ENCODE measurements at places on chromosomes 7 and 10.

- DNase-seq: no peak
Observed at GRCh38 chr7:153588586-153588985, 463.6 kb upstream of the DPP6 start.

DNA sequence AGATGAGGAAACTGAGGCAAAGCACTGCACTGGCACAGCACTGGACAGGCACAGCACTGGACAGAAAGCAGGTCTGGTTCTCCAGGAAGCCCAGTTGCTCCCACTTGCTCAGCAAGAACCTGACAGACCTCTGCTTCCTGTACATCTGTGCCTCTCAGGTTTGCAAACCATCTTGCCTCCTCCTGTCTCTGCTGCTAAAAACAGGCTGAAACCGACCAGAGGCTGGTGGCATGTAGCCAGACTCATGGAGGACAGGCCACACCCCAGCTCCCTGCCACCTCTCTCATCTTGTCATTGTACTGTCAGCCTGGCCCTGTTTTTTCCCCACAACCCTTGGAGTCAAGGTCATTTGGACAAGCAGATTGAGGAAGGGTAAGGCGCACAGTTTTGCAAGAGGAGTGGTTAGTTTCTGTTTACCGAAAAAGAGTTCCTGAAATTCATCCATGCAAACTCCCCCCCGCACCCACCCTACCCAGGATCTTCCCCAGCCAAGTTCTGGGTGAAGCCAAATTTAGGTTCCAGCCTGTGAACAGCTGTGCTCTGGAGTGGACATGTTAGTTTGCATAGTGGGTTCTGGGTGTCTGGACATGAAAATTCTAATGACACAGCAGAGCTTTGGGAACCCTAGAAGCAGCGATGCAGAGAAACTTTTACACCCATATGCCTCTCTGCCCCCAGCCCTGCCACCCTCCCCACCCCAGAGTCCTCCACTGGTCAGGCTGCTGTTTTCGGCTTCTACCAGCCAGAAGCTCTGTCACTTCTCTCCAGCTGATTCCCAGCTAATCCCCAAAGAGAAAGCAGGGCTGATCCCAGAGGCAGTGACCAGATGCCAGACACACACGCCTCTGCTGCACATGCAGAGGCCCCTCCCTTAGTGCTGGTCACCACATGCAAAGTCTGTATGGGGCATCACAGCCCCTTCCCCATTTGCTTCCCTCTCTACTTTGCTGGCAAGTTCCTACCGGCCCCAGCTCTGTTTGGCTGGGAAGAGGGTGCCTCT lies 8.5 kb upstream of the C10orf105 start:
- DNase-seq: peak; percentile 40

DNA sequence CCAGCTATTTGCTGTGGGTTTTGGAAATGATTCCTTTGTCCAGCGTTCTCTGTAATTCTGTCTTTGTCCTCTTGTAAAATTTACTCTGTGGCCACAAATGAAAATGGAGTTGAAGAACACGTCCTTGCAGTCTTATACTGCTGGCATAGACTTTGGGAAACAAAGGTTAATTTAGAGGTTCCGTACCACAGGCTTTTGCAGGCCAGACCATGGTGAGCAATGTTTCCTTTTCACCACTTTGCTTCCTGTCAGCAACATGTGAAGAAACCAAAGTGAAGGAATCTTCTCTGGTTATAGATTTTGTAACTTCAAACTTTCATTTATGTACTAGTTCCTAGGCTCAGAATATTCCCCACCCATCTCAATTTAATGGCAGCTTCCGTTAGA lies 488.5 kb downstream of the MDFIC start:
- no peak for DNase-seq

DNA sequence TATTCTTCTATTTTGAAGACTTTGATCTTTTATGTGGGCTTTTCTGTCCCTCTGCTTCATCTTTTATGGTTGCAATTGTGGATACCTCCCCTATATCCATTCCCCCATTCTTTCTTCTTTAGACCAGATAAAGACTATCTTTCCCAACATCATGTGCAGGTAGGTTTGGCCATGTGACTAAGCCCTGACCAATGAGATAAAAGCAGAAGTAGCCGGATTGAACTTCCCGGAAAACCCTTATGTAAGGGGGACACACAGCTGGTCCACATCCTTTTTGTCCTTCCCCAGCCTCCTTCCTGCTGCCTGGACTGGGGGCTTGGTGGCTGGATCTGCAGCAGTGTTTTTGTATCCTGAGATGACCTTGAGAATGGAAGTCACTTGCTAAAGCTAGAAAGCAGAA lies 33.5 kb upstream of the EXOC6 start:
- DNase-seq: no peak

DNA sequence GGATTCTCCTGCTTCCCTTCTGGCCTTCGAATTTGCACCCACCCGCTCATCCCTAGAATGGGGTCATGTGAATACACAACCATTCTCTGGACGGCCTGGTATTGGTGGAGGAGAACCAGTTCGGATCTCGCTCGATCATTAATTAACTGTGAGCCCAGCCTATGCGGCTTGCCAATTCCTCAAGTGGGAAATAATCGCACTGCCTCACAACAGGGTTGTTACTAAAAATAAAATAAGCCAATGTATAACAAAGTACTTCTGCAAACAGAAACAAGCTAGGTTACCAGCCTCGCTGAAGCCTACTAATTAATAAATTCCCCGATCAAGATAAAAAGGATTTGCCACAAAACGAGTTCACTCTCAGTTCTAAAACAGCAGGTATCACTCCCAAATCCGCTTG lies 16.2 kb downstream of the CTBP2 start:
- DNase-seq: no peak

- no peak for DNase-seq
Observed at GRCh38 chr10:112195224-112195623, 11.7 kb upstream of the GPAM start.

DNA sequence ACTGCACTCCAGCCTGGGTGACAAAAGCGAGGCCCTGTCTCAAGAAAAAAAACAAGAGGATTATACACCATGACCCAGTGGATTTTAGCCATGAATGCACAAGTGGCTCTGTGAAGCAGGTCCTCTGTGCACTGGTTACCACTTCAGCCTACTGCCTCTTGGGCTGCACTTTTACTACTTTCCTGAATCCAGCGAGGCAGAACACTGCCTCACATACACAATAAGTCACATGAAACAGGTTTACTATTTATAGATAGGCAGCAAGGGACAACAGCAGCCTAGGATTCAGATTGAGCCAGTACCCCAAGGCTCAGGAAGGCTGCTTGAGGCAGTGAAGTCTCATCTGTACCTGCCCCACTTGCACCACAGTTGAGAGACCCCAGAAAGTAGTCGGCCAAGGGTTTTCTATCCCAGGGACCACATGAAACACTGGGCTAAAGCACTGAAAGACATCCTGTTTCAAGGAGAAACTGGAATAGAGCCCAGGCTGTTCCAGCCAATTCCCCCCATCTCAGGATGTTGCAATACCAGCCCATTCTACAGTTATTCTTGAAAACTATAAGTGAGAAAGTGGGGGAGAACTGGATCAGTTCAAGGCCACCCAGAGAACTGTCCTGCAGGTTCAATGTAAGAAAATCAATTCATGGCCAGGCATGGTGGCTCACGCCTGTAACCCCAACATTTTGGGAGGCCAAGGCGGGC lies 10.3 kb upstream of the OGDH start:
- no peak for DNase-seq

DNA sequence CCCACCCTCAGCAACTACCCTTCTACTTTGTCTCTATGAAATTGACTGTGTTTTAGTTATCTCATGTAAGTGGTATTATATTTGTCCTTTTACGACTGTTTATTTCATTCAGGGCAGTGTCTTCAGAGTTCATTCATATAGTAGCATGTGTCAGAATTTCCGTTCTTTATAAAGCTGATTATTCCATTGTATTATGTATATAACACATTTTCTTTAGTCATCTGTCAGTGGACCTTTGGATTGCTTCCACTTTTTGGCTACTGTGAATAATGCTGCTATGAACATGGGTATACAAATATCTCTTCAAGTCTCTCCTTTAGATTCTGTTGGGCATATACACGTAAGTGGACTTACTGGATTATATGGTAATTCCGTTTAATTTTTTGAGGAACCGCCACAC lies 14.5 kb downstream of the SLF2 start:
- no peak for DNase-seq

- no peak for DNase-seq
Observed at GRCh38 chr10:97048649-97049427, 136.9 kb downstream of the SLIT1 start.

- DNase-seq: no peak
Observed at GRCh38 chr10:133062085-133062484, 25.6 kb upstream of the ADGRA1 start.

DNA sequence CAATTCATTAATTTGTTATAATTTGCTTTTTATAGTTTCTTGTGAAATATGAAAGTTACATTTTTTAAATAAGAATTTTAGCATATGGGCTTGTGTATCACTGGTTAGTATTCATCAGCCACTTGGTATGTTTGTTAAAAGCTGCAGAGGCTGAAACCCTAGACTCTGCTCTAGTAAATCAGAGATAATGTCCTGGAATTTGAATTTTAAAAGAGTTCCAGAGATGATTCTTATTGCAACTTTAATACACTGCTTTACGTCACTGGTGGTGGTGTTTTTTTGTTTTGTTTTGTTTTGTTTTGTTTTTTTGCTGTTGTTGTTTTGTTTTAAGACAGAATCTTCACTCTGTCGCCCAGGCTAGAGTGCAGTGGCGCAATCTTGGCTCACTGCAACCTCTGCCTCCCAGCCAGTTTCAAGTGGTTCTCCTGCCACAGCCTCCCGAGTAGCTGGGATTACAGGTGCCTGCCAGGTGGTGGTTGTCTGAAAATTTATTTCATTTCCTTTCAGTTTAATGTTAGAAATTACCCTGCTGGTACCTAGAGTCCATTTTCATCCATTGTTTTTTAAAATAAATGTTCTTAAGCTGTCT lies 43.8 kb downstream of the PTPN12 start:
- DNase-seq: no peak

GRCh38 chr10:7339510-7339909 lies 71.3 kb downstream of the SFMBT2 start:
- no peak for DNase-seq

DNA sequence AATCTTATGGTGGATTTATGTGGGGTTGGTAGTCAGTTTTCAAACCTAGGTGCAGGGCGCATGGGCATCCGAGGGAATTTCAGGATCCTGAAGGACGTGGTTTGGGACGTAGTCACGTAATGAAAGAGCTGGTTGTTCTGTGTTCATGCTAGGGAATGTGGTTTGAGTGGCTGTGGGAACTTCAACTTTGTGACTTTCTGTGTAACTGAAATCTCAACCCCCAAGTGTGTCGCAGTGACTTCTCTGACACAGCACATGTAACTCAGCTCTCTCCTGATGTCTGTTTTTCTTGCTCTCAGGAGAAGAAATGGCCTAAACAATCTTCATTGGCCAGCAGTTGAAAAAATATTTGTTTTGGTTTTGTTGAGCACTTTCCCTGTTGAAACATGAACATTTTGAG lies 199.0 kb downstream of the PTEN start:
- no peak for DNase-seq

- no peak for DNase-seq
Observed at GRCh38 chr10:61024151-61024855, 80.3 kb upstream of the RHOBTB1 start.

- no peak for DNase-seq
Observed at GRCh38 chr7:101747053-101747878, 70.2 kb upstream of the CUX1 start.

GRCh38 chr7:156456503-156457115 lies 184.0 kb upstream of the RNF32 start:
- DNase-seq: no peak

GRCh38 chr7:101126651-101127459 lies at the start of gene SERPINE1:
Gene SERPINE1 (plus strand): TSS chr7:101127104. CDS start chr7:101128394, 1,290 bp downstream.
- DNase-seq: peak; percentile 26

DNA sequence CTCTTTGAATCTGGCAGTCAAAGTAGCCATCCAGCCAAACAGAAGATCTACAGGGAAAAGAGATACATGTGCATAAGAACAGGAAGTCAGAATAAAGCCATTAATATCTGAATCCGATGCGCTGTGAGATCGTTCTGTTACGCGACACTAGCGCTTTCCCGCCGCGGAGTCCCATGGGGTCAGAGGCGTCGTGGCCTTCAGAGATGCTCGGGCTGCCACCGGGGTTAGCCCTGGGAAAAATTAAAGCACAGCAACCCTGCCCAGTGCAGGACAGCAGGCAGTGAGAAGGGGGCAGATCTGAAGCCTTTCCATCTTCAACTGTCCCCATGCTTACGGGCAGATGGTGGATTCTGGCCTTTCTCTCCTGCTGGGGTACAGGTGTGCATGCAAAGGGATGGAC lies 225.6 kb upstream of the MGMT start:
- no peak for DNase-seq

DNA sequence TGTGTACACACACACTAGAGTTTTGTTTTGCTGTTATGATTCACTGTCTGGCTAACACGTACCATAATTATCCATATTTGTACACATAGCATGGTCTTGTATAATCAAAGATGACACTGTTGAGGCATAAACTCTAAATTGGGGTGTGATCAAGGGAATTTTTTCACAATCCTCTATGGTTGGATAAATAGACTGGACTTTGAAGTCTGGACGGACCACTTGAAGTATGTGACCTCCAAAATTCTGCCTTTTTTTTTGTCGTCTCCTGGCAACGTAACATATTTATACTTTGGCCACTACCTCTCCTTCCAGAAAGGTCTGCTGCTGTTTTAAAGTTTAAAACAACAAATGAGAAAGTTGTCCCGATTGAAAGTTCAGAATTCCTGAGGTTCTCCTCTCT lies 193.4 kb downstream of the CACNB2 start:
- DNase-seq: no peak

DNA sequence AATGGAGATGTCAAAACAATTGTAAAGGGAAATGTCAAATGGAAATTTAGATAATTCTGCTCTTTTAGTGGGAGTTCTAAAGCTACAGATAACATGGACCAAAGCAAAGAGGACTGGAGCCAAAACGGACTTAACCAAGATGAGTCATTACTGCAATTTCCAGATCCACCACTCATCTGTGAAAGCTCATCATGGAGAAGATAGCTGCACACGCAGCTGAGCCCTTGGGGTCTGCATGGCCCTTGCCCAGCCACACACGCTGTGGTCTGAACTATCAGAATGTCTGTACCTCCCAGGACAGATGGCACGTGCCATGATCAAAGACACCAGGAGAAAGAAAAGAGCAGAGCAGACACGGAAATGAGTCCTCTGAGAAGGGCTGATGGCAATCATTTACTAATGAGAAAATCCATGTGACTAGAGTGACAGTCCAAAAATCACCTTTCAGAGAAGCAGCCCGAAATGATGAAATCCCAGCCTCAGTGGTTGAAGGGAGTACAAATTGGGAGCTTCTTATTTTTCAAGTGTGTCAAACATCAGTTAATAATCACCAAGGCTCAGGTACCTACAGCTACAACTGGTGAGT lies 177.9 kb upstream of the MGMT start:
- no peak for DNase-seq

DNA sequence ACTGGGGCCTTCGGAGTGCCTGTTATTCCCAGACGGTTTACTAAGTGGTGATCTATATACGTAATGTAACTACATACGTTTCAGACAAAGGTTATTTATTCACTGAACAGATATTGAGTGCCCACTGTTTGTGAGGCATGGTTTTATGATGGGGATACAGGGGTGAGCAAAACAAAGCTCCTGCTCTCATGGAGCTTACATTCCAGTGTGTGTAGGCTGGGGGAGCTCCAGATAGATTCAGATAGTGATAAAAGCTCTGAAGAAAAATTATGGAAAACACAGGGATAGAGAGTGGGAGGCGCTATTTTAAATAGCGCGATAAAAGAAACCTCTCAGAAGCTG lies 466 bp upstream of the DNAJB12 start:
- DNase-seq: no peak

- no peak for DNase-seq
Observed at GRCh38 chr10:122368502-122369254, 5.8 kb upstream of the PLEKHA1 start.

- no peak for DNase-seq
Observed at GRCh38 chr10:110169586-110169985, 37.8 kb upstream of the MXI1 start.

GRCh38 chr7:77665161-77665560 lies 31.1 kb upstream of the RSBN1L start:
- DNase-seq: no peak

All from stimulated activated CD4-positive, alpha-beta T cell treated with anti-CD3 and anti-CD28 coated beads, TNF-alpha, amount 100 ng/mL, for 4 hours (primary cell).